ENCODE measurements at places on chromosomes 2 and 18. TPM values are rescaled to one million over a fixed set of nuclear protein-coding genes. Genes with fewer than 3 reads are reported as not detected.
A peak's percentile ranks its signal among the peaks of the same experiment; 100 is the strongest.

- DNase-seq, result no peak
Measured at GRCh38 chr2:73000808-73001570, 70.5 kb downstream of the SFXN5 start.

DNA sequence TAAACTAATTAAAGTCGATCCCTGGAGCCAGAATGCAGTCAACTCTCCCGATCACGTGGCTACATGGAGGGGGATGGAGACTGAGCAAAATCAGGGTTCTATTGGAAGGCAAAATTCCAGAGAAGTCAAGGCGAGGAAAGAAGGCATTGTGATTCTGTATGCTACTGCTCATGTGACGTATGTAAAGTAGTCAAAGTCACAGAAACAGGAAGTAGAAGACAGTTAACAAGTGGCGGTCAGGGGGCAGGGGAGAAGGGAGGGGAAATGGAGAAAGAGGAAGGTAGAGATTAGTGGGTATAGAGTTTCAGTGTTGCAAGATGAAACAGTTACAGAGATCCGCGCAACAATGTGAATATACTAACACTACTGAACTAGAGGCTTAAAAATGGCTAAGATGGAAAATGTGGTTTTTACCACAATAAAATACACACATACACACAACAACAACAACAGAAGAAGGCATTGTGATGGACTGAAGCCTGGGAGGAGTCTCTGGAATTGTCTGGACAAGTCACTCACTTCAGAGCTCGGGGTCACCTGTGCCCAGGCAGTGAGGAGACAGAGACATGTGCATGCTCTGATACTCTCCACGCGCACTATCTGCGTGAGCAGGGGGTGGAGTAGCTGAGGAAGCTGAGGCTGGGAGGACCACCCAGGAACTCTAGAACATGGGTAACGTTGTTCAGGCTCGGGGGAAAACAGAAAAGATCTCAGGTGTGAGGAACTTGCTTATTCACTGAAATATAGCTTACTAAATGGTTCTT lies 89.9 kb upstream of the CDCA7 start:
- DNase-seq, result no peak

GRCh38 chr2:239957681-239958472 lies 67.3 kb downstream of the NDUFA10 start:
- DNase-seq, result peak; percentile 26

GRCh38 chr18:48186861-48187260 lies 222.3 kb downstream of the ZBTB7C start:
- DNase-seq, result no peak

GRCh38 chr18:6396847-6397246 lies 17.9 kb downstream of the L3MBTL4 start:
- DNase-seq, result no peak

DNA sequence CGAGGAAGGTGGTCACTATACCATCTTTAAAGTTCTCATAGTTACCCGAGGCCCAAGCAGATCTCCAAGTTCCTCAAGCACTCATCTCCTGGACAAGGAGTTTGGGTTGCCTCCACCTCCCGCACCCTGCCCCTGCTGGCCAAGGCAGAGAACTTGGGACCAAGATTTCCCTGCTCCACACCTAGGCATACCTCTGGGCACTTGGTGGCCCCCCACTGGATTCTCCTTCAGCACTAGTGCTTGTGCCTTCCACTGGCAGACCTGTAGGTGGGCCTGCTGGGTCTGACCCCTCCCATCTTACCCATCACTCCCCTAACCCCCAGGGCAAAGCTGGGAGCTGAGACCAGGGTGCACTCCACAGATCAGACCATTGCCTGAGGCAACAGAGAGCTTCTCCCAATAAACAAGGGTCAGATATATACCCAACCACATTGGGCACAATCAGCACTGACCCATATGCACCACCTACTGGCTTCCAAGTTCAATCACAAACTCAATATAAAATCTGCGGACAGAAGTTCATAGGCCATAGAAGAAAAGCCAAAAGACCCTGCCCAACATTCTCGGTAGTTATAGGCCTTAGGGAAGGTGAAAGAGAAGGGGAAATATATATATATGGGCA lies 244.2 kb downstream of the EXOC6B start:
- DNase-seq, result peak; percentile 27

- DNase-seq, result no peak
Measured at GRCh38 chr2:10798783-10799182, 13.8 kb downstream of the PDIA6 start.

GRCh38 chr18:48454261-48454757 lies 45.1 kb upstream of the ZBTB7C start:
- no peak for DNase-seq

DNA sequence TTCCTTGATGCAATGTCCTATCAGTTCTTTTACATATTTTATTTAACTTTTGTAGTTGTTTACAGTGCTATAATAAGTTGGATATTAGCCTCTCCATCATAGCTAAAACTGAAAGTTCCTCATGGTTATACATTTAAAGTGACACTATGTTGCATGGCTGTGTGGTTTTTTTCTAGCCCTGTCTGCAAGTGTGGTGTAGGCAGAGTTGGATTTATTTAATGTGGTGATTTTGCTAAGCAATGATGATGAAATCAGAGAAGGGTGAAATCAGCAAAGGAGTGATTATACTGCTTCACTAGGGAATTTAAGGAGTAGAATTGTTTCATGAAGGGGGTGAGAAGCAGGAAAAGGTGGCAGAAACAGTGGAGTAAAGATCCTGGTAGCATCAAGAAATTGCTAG lies 18.3 kb upstream of the ENOSF1 start:
- no peak for DNase-seq

DNA sequence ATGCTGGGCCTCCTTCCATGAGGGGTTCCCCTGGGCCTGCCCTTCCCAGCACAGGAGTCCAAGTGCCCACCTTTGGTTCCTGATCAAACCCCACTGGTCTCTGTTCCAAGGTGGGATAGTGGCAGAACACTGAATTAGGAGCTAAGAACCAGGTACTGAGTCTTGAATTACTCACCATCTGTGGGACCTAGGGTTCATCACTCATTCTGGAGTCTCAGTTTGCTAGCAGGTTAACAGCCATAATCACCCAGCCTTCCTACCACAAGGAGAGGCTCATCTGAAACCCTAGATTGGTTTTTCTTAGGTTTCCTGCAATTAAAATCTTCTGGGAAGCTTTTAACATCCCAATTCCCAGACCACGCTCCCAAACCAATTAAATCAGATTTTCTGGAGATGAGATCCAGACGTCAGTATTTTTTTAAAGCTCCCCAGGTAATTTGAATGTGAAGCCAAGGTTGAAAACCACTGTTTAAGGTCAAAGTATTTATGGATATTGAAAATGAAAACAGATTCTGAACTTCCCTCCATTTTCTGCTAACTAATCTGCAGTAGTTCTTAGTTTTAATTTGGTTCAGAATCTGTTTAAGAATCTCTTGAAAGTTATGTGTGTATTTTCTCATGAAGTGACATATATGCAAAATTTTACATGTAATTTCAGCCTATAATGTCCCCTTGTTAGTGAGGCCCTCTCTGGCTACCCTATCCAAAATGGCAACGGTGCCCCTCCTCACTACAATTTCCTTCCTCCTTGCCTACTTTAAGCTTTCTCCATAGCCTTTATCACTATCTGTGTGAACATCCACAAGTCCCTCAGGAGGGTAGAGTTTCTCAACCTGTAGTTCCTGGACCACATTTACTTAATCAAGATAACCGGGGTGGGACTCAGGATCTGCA lies 166.5 kb upstream of the CXCR4 start:
- no peak for DNase-seq

- peak; percentile 87 for DNase-seq
Measured at GRCh38 chr2:239035361-239035814, 187.5 kb downstream of the TWIST2 start.

GRCh38 chr2:69073928-69074570 lies 61.1 kb downstream of the ANTXR1 start:
- DNase-seq, result no peak

- DNase-seq, result no peak
Measured at GRCh38 chr2:237066396-237066795, 19.3 kb upstream of the COPS8 start.

- DNase-seq, result no peak
Measured at GRCh38 chr2:138036522-138036921, 72.2 kb downstream of the HNMT start.

DNA sequence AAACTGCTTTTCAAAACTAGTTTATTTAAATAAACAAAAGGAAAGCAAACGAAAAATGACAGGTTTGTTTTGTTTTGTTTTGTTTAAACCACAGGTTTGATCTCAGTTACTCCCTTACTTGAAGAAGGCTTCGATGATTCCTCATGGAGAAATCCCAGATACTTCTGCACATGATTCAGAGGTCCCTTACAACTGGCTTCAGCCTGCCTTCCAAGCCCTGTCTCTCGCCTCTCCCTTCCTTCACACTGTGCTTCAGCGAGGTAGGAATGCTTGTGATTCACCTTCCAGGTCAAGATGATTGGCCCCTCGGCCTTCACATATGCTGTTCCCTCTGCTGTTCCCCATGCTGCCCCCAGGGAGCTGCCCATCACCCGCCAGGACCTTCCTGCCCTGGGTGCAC lies 104.1 kb upstream of the ITGA6 start:
- no peak for DNase-seq

- no peak for DNase-seq
Measured at GRCh38 chr18:53843113-53843760, 381.2 kb downstream of the MBD2 start.

DNA sequence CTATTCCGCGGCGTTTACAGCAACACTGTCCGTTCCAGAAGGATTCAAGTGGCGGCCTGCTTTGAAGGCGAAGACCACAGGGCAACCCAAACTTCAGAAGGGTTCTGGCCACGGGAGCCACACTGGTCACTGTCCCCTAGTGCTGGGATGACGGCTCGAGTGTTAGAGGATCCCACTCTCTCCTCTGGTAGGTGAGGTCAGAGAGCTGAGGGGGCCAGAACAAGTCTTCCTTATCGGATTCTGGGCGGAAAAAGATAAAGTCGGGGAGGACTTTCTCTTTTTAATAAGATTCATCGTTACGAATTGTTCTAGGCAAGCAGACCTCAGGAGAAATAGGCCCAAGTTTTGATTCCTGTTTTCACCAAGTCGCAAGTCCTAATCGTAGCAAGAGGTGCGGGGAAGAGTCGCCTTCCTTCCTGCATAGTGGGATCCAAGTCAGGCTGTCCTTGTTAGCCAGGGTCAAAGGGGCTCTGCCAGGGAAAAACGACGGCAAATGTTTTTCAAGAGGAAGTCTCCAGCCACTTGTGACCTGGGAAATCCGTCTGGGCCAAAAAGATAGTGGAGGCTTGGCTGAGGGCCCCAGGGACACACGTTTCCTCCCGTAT lies 864 bp upstream of the MYL12A start:
- peak; percentile 67 for DNase-seq

DNA sequence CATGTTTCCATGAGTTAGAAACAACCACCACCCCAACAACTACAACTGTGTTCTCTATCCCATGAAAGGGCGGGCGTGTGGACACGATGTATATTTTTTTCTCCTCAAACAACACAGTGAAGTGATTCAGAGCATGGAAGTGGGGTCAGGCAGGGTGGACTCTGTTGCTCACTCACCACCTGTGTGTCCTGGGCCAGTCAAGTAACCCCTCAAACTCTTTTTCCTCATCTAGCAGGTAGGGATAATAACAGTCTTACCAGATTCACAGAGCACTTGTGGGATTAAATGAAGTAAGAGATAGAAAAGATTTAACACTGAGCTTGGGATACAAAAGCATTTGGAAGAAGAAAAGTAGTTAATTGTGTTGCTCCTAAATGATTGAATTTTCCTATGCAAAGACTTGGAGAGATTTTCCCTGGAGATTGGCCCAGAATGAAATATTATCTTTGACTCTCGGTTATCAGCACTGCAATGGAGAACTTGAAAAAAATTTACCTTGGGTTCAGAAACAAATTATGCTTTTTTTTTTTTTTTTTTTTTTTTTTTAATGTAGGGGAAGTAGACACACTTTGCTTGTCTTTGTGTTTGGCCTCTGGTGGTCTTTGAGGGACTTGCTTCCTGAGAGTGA lies 161.9 kb upstream of the EPAS1 start:
- DNase-seq, result no peak

The IL1A gene
- polyA plus RNA-seq, result 0.05 TPM

The ERFE gene
- polyA plus RNA-seq, result 0.61 TPM

The CGREF1 gene
- 0.49 TPM for polyA plus RNA-seq

The SLC11A1 gene
- polyA plus RNA-seq, result 6.4 TPM

The ERBB4 gene
- 0.30 TPM for polyA plus RNA-seq

The CRACDL gene
- polyA plus RNA-seq, result 3.6 TPM

The PLA2R1 gene
- polyA plus RNA-seq, result 0.80 TPM

The GREB1L gene
- polyA plus RNA-seq, result 0.14 TPM

The CCDC74B gene
- polyA plus RNA-seq, result 2.4 TPM

Data from pancreas (tissue), 10 donors.